Type B pancreatic cell (in vitro differentiated cells): ENCODE measurements at places on chromosomes 1 and 21. TPM values are rescaled to one million over a fixed set of nuclear protein-coding genes. Genes with fewer than 3 reads are reported as not detected.

DNA sequence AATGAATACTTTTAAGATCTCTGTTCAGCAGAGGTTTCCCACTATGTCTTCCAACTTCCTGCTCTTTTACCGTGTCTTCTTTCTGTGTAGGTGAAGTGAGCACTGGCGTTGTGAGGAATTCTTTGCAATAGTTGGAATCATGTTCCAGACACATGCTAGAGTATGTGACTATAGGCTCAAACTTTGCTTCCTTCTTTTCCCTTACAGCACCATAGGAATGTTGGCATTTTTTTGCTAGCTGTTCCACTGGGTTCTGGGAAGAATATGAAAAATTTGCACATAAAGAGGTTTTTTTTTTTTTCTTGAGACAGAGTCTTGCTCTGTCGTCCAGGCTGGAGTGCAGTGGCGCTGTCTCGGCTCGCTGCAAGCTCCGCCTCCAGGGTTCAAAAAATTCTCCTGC lies 15.7 kb upstream of the HUNK start:
- no peaks in the 10 kb centered on the region for H3K4me1 ChIP-seq
- DNase-seq: no peak
- H3K4me3 ChIP-seq: no peak overlapping the region
- no peaks in the 10 kb centered on the region for H3K36me3 ChIP-seq

TTC22 gene
- 7.0 and 12.4 TPM in 2 replicates for total RNA-seq

DNA sequence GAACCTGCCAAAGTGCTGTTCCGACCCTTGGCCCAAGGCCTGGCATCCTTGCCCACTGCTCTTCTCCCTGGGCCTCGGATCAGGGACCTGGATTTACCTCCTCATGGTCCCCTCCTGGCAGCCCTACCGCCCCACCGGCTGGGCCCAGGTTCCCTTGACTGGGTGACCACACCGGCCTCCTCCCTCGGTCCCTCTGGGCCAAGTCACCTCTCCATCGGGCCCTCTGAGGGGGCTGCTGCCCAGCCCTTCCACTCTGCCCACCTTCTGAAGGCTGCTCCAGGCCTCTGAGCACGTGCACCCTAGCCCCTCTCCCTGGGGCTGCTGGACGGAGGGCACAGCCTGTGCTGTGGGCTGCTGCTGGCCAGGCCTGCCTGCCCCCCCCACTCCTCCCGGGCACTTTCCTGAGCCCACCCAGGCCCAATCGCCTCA lies 9.3 kb upstream of the MMEL1 start:
- H3K4me3 ChIP-seq: peak overlapping the region; percentile 90
- no peak overlapping the region for H3K27ac ChIP-seq
- H3K27me3 ChIP-seq: peaks cover 3% of the 10 kb centered on the region
- H3K4me1 ChIP-seq: no peaks in the 10 kb centered on the region
- no peak for DNase-seq

GRCh38 chr21:40719615-40720014 lies 127.3 kb downstream of the DSCAM start:
- peaks cover 3% of the 10 kb centered on the region for H3K36me3 ChIP-seq
- H3K27me3 ChIP-seq: peaks cover 3% of the 10 kb centered on the region
- H3K27ac ChIP-seq: no peak overlapping the region
- no peak overlapping the region for H3K4me3 ChIP-seq

DNA sequence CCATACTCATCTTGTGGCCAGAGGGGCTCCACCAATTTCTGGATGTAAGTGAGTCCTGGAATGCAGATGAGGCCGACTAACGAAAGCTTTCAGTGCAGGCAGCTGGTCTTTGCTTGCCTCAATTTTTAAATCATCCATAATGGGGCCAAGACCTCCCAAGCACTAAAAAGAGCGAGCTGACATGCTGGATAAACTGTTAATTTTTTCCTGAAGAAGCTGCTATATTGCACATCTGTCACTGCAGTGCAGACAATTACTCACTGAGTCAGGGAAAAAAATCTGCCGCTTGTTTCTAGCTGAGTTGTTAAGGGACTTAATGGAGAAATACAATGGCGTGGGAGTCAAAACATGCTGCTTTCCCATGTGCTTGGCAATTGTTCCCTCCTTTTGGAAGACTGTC lies 205.5 kb downstream of the GPATCH2 start:
- no peak overlapping the region for H3K27ac ChIP-seq
- H3K27me3 ChIP-seq: peaks cover 6% of the 10 kb centered on the region
- peaks cover 17% of the 10 kb centered on the region for H3K4me1 ChIP-seq
- no peak overlapping the region for H3K4me3 ChIP-seq
- no peak for DNase-seq

DNA sequence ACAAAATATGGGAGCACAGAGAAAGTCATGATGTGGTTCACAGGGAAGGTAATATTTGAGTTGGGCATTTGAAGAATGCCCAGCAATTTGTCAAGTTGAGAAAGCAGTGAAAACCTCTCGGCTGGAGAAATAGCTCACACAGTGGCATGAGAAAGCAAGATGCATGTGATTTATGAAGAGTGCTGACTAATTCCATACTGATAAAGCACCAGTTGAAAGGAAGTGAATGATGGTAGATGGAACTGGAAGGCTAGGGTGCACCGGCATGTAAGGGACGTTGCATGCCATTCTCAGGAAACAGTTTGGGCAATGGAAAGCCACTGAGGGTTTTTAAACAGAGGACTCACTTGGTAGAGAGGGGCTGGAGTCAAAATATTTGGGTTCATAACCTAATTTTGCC lies 53.5 kb upstream of the MTF2 start:
- H3K27ac ChIP-seq: no peak overlapping the region
- peaks cover 16% of the 10 kb centered on the region for H3K27me3 ChIP-seq
- no peak overlapping the region for H3K4me3 ChIP-seq
- H3K36me3 ChIP-seq: no peaks in the 10 kb centered on the region
- no peaks in the 10 kb centered on the region for H3K4me1 ChIP-seq
- DNase-seq: no peak

SYTL1 gene
- total RNA-seq: 37.2 and 105 TPM in 2 replicates

DNA sequence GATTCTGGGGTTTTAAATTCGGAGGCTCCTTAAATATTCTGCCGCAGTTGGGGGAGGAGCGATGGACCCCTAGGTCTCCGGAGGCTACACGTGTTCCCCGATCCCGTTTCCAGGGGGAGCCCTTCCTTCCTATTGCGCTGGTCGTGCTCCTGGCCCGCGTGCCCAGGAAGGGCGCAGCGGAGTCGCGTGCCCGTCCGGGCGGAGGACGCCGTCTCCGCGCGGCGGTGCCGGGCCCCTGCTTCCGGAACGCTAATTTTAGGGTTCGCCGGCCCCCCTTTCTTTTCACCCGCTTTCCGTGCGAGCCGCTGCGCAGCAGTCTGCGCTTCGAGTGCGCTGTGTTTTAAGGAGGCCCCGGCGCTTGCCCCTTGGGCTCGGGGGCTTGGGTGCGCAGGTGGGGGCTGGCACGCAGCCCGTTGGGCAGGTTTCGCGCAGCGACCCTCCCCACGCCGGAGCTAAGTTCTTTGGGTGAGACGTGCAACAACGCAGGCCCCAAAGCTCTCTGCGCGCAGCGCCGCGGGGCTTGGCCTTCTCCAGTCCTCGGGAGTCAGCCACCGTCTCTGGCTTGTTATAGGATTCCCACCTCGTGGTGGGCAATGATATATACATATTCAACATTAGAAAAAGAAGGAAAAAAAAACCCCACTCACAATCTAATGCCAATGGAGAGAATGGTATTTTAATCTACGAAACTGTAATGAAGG lies 43.5 kb upstream of the DNAJC6 start:
- DNase-seq: peak; percentile 74
- H3K4me3 ChIP-seq: peak overlapping the region; percentile 90
- peaks cover 10% of the 10 kb centered on the region for H3K4me1 ChIP-seq

GRCh38 chr1:234699795-234700665 lies 90.1 kb upstream of the IRF2BP2 start:
- H3K27me3 ChIP-seq: no peaks in the 10 kb centered on the region
- peak overlapping the region; percentile 57 for H3K27ac ChIP-seq
- no peak for DNase-seq
- H3K4me1 ChIP-seq: peaks cover 32% of the 10 kb centered on the region

DNA sequence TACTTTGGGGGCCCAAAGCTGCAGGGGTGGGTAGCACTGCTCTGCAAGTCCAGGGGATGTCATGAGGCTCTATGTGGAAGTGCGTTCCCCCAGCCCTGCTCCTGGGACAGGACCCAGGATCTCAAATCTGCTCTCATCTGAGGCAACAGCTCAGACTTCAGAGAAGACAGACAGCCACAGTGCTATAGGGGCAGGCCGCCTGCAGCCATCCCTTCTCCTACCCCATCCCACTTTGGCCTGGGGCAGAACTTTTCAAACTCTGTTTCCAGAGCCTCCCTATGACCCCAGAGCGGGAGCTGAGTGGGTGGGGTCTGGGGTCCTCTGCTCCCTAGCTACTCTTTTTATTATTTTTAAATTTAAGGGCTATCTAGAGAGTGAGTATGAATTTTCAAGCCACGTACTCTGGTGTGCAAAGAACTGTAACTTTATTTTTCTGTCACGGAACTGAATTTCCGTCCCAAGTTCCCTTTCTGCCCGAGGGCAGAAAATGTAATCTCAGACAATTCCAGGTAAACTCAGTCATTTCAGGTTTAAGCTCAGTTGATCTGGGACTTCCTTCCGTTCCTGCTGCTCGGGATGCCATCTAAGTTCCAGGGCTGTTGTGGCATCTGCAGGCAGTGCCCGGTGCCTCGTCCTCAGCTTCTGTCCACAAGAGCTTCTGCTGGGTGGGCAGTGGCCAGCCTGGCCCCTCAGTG lies 98.3 kb downstream of the ACTL8 start:
- DNase-seq: no peak
- H3K4me3 ChIP-seq: no peak overlapping the region
- H3K36me3 ChIP-seq: no peaks in the 10 kb centered on the region

RAB42 gene
- 0.52 and 2.7 TPM in 2 replicates for total RNA-seq

PEAR1 gene
- total RNA-seq: 0.14 and 11.7 TPM in 2 replicates

- H3K4me1 ChIP-seq: peaks cover 16% of the 10 kb centered on the region
- no peaks in the 10 kb centered on the region for H3K27me3 ChIP-seq
- no peak for DNase-seq
These were observed 1.6 kb downstream of the TTC13 start for GRCh38 chr1:230976825-230977747.

CYP4A11 gene
- total RNA-seq: not detected in 2 replicates

GRCh38 chr1:14983277-14983676 lies 170.3 kb upstream of the TMEM51 start:
- H3K27ac ChIP-seq: no peak overlapping the region
- no peaks in the 10 kb centered on the region for H3K27me3 ChIP-seq
- no peak overlapping the region for H3K4me3 ChIP-seq
- no peaks in the 10 kb centered on the region for H3K36me3 ChIP-seq
- no peak for DNase-seq

CRYBG2 gene
- 20.0 and 67.7 TPM in 2 replicates for total RNA-seq

- H3K27ac ChIP-seq: no peak overlapping the region
- H3K4me3 ChIP-seq: no peak overlapping the region
- no peaks in the 10 kb centered on the region for H3K36me3 ChIP-seq
- H3K27me3 ChIP-seq: no peaks in the 10 kb centered on the region
These were observed 18.8 kb downstream of the PFKL start for GRCh38 chr21:44318489-44319285.

- H3K4me3 ChIP-seq: no peak overlapping the region
- H3K4me1 ChIP-seq: no peaks in the 10 kb centered on the region
- H3K27ac ChIP-seq: no peak overlapping the region
- DNase-seq: no peak
These were observed 84.1 kb downstream of the RGS2 start for GRCh38 chr1:192892934-192893333.

DNA sequence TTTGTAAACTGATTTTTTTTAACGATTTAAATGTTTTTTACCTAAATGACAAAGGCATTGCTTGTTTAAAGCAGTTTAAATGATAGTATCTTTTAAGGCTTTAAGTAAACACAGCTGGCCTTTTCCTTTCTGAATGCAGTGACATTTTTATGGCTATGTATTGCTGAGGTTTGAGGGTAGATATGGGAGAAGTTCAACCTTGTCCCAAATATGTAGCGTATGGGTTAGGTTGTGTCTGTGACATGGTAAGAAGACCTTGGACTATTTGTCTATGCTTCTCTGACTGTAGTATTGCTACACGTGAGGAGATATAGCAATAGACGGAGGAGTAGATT lies 32.5 kb downstream of the PKNOX1 start:
- no peak overlapping the region for H3K4me3 ChIP-seq
- no peak overlapping the region for H3K27ac ChIP-seq

MAP1LC3C gene
- 3.2 TPM in 1 of 2 replicates, not detected in the other for total RNA-seq

GRCh38 chr1:152783095-152783494 lies 3.0 kb upstream of the LCE1E start:
- H3K36me3 ChIP-seq: no peaks in the 10 kb centered on the region
- H3K27ac ChIP-seq: no peak overlapping the region
- DNase-seq: no peak
- no peaks in the 10 kb centered on the region for H3K4me1 ChIP-seq
- no peaks in the 10 kb centered on the region for H3K27me3 ChIP-seq

DNA sequence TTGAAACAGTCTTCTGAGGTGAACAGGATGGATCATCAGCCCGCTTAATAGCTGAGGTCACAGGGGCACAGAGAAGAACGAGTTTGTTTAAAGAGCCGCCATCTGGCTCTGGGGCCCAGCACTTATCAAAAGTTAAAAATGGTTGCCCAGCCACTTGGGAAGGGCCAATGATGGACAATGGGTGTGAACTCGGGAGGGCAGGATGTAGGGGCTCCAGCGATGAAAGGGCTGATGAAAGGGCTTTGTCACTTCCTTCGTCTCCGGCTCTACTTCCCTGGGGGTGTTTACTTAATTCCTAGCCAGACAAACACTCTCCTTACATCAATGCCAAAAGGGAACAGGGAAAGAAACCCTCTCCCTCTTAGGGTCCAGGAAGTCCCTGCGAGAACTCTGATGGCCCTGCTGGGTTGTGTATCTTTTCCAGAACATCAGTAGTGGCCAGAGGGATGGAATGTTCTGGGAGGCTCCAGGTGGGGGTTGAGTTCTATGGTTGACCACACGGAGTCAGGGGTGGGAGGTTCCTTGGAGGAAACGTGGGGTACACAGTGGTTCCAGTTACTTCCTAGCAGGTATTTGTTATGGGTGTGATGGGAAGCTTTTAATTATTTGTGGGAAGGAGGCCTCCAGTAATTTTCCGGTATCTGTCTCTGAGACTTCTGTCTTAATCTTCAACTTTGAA lies 9.0 kb upstream of the ABCG1 start:
- H3K4me3 ChIP-seq: no peak overlapping the region
- no peaks in the 10 kb centered on the region for H3K36me3 ChIP-seq
- peaks cover 9% of the 10 kb centered on the region for H3K27me3 ChIP-seq
- DNase-seq: peak; percentile 49
- H3K27ac ChIP-seq: peak overlapping the region; percentile 31
- H3K4me1 ChIP-seq: peaks cover 27% of the 10 kb centered on the region

CAMK1G gene
- 2.0 and 9.4 TPM in 2 replicates for total RNA-seq

DNA sequence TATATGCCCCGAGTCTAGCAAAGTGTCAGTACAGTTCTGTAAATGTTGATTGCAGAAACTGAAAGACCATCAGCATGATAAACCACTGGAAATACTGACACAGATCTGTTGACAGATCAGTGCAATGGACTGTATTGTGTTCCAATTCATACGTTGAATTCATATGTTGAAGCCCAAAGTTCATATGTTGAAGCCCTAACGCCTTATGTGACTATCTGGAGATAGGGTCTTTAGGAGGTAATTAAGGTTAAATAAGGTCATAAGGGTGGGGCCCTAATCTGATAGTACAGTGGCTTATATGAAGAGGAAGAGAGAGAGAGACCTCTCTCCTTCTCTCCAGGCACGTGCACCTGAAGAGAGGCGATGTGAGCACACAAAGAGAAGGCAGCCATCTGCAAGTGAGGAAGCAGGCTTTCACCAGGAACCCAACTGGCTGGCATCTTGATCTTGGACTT lies 144.7 kb downstream of the MRPL39 start:
- H3K27me3 ChIP-seq: no peaks in the 10 kb centered on the region
- H3K4me1 ChIP-seq: no peaks in the 10 kb centered on the region
- no peak overlapping the region for H3K4me3 ChIP-seq
- no peak for DNase-seq
- H3K27ac ChIP-seq: no peak overlapping the region
- H3K36me3 ChIP-seq: no peaks in the 10 kb centered on the region
